ENCODE measurements at places on chromosomes 5 and 9. TPM values are rescaled to one million over a fixed set of nuclear protein-coding genes. Genes with fewer than 3 reads are reported as not detected.
A peak's percentile ranks its signal among the peaks of the same experiment; 100 is the strongest.

Gene GABRG2
- total RNA-seq = under 0.01 TPM

GRCh38 chr9:110214586-110215355 is 6.8 kb upstream of the C9orf152 start:
- DNase-seq = no peak

Gene PRDM9
- total RNA-seq = under 0.01 TPM

Gene GARNL3
- 1.3 TPM for total RNA-seq

Gene CD14
- total RNA-seq = 5.4 TPM

DNA sequence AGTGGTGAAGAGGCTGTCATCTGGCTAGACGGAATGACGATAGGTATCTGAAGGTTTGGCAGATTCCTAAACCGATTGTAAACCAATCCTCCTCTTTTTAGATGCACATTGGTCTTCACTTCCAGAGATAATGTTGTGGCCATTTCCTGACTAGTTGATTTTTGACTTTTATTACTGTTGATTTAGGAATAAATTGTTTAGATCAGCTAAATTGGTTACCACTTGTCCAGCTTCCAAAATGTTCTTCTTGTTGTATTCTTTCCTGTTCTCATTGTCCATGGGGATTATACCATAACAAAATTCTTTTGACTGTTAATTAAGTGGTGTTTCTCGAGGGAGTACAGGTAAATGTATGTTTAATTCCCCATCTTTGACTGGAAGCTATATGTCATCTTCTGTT is 119.7 kb downstream of the MACROH2A1 start:
- no peak for DNase-seq

- no peak for DNase-seq
Observed at GRCh38 chr5:107538331-107538730, 132.4 kb downstream of the EFNA5 start.

DNA sequence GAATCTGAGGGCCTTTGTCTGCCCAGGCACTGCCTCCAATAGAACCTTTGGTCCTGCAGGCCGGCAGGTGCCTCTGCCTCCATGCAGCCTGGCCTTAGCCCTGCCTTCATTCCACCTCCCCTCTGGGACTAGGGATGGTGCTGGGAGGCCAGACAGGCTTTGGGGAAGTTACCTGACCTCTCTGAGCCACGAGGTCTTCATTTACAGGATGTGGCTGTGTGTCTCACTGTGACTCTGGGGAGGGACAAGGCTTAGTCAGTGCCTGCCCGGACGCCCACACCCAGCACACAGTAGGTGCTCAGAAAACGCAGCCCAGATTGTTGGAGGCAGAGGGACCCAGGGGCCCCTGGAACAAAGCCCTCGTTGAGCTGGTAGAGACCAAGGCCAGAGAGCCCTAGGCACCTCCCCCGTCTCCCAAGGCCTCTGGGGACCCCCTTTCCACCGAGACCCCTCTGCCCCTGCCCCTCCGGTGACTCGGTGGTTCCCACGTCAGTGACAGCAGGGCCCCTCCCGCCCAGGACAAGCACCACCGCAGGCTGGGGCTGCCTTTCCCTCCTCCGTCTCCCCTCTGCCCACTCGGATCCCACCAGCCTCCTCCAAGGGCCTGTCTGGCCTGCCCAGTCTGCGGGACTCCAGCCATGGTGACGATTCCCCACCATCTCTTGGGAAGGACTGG is 46.9 kb upstream of the EGFL7 start:
- no peak for DNase-seq

- DNase-seq = no peak
Observed at GRCh38 chr5:16411741-16412455, 53.7 kb downstream of the ZNF622 start.

- no peak for DNase-seq
Observed at GRCh38 chr9:81234924-81235610, 454.3 kb downstream of the TLE1 start.

Gene TICAM2
- total RNA-seq = under 0.01 TPM

Gene INSYN2B
- not detected for total RNA-seq

DNA sequence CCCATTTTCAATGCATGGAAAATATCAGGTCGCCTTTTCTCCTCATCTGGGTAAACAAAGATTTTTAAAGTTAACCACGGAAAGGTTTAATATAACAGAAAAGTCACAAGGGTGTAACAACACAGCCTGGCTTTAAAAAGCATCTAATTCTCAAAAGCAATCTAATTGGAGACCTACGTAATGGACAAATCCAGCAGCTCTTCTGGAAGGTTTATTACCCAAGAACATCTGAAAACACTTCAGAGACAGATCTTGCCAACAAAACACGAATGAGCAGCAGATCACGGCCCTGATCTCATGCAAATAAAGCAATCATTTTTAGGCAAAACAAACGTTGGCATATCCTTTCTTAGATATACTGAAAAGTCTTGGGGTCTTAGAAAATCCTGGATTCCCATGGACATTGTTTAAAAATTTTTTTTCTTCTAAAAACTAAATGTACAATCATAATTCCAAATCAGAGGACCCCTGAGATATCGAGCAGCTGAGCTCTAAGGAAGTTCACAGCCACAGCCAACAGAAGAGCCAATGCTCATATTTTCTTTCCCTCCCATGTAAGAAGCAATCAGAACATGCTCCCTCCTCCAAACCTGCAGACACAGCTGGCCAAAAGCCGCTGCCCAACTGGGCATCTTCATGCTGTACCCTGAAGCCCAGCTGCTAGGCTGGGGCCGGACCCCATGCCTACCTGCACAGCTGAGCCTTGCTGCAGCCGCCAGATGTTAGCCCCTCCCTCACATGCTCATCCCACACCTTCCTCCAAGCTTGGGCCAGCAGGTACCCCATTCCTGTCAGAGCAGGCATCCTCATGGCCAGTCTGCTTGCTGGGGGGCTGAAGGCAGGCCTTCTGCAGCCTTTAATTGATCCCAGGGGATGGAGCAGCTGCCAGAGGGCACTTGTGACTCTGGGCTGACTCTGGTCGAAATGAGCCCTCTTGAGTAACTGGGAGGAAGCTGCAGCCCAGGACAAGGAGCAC is 11.2 kb downstream of the ANKS6 start:
- no peak for DNase-seq

DNA sequence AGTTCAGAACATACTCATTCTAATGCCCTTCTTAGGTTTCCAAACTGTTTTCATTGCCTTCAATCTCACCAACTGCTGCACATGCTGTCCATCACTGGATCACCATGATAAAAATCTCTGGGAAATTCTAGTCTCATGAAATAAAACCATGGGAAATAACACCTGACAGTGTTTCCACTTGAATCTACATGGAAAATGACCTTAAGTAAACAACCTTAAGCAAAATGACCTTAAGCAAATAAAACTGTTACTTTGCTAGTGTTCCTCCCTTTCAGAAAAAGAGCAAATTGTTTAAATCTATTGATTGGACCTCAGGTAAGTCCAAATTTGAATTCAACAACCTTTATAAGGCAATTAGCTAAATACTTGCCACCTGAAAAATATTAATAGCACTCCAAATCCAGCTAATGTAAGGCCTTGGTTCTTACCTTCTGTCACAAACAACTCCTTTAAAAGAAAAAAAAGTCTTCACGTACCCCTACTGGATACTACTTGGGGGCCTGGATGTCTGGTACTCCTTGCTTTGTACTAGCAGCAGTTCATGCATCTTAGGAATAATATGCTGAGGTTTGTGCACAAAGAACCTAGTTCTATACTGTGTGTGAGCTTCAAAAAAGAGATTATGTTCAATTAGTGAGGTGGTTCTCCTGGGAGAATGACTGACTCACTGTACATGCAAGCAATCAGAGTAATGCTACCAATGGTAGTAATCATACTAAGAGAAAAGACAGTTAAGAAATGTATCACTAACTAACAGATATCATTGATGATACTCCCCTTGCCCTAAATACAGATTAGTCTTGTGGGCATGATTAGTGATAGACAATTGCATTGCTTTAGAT is 630.4 kb downstream of the PSAT1 start:
- DNase-seq = no peak

- no peak for DNase-seq
Observed at GRCh38 chr5:151162776-151163175, 5.2 kb upstream of the ANXA6 start.

- no peak for DNase-seq
Observed at GRCh38 chr9:93531374-93531773, 45.0 kb upstream of the PHF2 start.

Gene LHX3
- 0.27 TPM for total RNA-seq

Gene OR1L6
- not detected for total RNA-seq

Gene PRUNE2
- total RNA-seq = 1.3 TPM

- DNase-seq = peak; percentile 87
Observed at GRCh38 chr5:175895686-175896102, 24.3 kb downstream of the CPLX2 start.

- DNase-seq = peak; percentile 73
Observed at GRCh38 chr9:101449071-101449721, 13.6 kb upstream of the ALDOB start.

DNA sequence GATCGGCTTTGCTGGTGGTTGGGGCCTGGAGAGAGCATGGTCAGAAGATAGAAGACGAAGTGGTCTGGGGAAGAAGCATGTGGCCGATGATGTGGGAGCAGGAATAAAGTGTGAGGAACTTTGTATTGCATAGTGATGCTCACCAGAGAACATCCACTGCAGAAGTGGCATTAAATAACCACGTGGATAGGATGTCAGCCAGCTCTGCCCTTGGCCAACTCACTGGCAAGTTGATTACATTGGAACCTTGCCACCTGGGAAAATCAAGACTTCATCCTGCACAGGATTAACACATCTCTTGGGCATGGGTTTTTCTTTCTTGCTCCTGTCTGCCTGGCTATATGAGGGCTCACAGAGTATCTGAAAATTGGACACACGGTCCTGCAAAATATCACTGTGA is 217.4 kb downstream of the DMRT2 start:
- no peak for DNase-seq

DNA sequence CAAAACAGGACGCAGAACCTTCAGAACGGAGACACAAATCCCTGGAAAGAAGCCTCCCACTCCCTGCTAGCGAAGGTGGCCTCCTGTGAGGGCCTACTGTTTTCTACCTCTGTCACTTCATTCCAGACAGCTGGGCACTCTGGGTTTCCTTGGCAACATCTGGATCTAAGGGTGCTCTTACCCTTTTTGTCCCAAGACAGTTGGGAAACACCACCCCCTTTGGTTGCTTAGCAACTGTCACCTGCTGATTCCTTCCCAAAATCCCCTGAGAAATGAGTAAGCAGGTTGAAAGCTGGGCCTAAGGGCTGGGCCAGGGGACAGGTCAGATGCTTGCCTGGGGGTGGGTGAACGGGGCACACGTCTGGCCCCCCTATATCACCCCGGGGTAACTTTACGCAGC is 29.4 kb downstream of the NANS start:
- DNase-seq = no peak

DNA sequence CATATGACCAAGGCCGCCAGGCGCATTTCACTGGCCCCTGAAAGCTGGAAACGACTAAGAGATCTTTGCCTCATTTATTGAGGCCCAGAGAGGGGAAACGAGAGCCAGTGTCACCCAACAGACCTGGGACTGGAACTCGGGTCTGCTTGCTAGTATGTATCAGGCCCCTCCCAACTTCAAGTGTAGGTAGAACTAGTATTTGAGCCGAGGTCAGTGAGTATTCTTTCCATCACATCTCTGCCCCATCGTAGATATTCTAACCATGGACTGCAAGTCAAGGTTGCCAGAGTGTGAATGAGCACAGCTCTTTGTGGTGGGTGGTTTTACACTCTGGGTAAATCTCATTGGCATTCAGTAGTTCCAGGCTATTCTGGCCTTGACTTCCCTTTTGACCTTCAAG is 42.2 kb downstream of the GPR107 start:
- DNase-seq = no peak

DNA sequence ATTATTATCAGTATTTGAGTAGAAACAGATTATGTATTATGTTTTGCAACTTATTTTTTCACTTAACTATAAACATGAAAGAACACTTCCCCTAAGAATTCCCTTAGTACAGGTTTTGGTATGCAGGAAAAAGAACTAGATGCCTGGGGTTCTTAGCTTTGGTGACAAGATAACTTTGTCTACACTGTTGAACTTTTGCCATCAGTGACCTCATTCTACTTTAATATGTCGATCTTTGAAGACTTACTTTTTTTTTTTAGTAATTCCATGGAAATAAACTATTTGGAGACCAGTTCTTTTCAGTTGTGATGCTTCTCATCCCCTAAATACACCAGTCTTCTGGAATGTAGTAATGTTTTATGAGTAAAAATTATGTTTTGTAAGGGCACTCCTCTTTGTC is 34.3 kb downstream of the ZNF462 start:
- DNase-seq = no peak

GRCh38 chr9:116471093-116471906 is 215.8 kb upstream of the TRIM32 start:
- DNase-seq = no peak

Gene CCL21
- total RNA-seq = not detected

Gene MSX2
- 0.27 TPM for total RNA-seq

Gene IGFBPL1
- under 0.01 TPM for total RNA-seq

- DNase-seq = no peak
Observed at GRCh38 chr9:83013867-83014605, 48.9 kb downstream of the RASEF start.

GRCh38 chr9:72006501-72006900 is 53.9 kb downstream of the C9orf57 start:
- DNase-seq = no peak

DNA sequence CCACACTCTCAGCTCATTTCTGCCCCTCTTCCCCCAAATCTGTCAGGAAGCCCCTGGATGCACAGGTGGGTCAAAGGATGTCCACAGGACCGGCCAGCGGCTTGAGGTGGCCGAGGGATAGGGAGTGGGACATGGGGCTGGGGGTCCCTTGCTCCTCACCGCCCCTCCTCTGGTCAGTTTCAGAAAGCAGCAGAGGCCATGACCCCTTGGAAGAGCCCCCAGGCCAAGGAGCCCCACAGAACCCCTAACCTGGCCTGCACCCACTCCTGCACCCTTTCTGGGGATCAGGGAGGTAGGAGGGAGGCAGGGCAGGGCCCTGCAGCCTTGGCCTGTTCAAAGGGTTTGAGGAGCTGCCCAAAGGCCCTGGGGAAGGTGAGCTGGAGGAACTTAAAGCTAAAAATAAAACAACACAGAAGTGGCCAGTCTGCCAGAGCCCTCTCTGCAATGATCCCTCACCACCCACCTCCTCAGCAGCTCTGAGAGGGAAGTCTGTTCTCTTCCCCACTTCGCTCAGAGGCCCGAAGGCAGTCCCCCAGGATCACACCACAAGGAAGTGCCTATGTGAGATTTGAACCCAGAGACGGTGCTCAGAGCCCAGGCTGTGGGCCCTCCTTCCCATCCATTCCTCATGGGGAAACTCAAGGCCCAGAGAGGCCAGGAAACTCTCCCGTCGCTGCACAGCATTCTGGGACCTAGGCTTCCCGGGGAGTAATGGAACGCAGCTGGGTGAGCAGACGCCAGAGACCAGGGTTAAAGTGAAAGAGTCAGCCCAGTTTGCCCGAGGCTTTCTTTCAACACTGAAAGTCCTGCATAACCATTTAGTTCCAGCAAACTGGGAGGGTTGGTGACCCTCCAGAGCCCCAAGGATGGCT is 910 bp downstream of the ENG start:
- DNase-seq = no peak

Gene NEURL1B
- 18.3 TPM for total RNA-seq
